Lower lobe of right lung (tissue), 2 donors: ENCODE measurements at places on chromosomes 2 and 18. TPM values are rescaled to one million over a fixed set of nuclear protein-coding genes. Genes with fewer than 3 reads are reported as not detected.

Gene KCNK3
- 26.8 TPM for total RNA-seq

Gene ADAM17
- 76.9 TPM for total RNA-seq

Gene UPP2
- not detected for total RNA-seq

DNA sequence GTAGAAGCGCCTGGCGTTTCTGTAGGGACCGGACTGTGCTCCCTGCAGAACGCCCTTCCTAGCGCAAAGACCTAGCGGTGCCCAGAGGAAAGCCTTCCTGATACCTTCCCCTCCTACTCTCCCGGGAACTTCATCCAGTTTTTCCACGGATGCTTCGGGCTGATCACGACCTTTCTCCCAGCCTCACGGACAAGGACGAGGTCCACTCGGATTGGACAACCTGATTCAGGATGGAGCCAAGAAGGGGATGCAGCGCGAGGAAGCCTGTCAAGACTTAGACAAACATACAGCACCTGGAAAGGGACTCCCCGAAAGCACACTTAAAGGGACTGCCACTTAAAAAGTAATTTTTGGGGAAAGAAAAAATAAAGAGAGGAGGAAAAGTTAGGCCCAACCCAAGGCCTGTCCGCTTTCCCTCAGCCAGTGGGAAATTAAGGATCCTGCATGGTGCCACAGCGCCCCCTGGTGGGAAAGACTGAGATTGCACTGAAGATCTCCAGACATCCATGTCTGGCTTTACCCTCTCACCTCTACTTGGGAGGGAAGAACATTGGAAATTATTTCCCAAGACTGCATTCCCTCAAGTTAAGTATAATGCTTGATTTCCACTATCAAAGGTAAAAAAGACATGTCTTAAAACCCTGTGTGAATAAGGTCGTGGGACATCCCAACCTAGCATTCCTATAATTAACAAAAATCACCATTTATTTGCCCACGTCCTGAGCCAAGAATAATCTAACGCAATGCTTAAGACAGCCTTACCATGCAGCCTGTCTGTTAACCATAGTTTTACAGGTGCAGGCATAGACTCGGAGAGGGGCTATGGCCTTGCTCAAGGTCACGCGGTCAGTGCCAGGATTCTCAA lies 13.4 kb upstream of the COPS8 start:
- no peaks in the 10 kb centered on the region for H3K36me3 ChIP-seq
- no peak overlapping the region for H3K4me3 ChIP-seq
- no peak overlapping the region for H3K27ac ChIP-seq
- peak; percentile 81 for DNase-seq

DNA sequence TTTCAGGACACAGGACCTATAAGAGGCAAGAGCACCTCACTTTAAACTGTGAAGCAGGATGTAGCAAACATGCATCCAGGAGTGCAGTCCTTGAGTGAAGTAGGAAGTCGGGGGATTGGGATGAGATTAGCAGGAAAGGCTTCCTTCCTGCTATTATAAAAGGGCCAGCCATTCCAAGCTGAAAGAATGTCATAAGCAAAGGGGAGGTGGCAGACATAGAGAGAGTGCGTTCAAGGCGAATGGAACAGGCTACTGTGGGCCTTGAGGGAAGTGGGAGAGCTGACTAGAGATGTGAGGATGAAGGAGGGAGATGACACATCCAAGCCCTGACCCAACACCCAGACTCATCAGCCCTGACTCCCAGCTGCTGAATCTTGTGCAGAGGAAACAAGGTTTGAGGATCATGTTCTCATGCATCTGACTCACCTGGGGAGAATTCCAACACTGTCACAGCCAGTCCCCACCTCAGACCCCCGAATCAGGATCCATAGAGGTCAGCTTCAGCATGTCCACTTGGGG lies 63.9 kb downstream of the GYPC start:
- DNase-seq, result no peak
- no peaks in the 10 kb centered on the region for H3K27me3 ChIP-seq
- H3K4me3 ChIP-seq, result no peak overlapping the region
- peaks cover 15% of the 10 kb centered on the region for H3K4me1 ChIP-seq

DNA sequence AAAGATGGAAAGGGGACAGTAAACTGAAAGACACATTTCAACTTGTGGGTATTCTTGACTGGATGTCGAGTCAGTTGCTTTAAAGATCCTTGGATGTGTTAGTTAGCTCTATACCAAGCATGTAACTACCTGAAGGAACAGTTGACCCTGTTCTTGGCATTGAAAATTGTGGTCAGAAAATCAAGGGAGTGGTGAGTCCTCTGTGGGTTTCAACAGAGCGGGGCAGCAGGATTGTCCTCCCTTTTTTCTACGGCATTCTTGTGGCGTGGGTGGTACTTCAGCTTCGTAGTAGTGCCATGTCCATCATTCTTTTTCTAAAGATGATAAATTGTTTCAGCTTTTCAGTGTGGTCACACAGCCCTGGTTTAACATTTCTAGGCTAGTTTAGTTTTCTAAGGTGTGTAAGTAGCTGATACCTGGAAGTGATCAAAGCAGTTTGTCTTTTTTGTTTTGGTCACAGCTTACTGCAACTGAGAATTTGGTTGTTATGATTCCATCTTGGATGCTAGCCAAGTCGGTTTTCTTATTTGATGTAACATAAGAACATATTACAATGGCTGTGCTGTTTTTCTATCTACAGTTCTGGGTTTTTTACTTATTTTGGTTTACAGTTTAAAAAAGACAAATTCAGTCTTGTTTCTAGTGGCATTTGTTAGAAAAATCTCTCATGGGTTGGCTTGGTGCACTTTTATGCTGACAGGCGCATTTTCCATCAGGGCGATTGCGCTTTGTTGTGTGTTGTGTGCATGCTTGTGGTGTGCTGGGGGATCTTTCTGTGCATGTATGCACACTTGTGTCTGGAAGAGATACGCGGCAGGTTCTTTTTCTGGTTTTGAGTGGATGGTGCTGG lies 84.7 kb downstream of the ZNF407 start:
- no peaks in the 10 kb centered on the region for H3K4me1 ChIP-seq
- DNase-seq, result no peak
- H3K4me3 ChIP-seq, result no peak overlapping the region
- no peaks in the 10 kb centered on the region for H3K36me3 ChIP-seq

GRCh38 chr18:79239631-79240030 lies 156.1 kb upstream of the NFATC1 start:
- no peaks in the 10 kb centered on the region for H3K36me3 ChIP-seq
- no peak overlapping the region for H3K4me3 ChIP-seq
- no peaks in the 10 kb centered on the region for H3K27me3 ChIP-seq
- H3K27ac ChIP-seq, result no peak overlapping the region
- no peaks in the 10 kb centered on the region for H3K4me1 ChIP-seq

- H3K4me1 ChIP-seq, result no peaks in the 10 kb centered on the region
- no peak overlapping the region for H3K4me3 ChIP-seq
- no peaks in the 10 kb centered on the region for H3K36me3 ChIP-seq
- peaks cover 4% of the 10 kb centered on the region for H3K27me3 ChIP-seq
- no peak for DNase-seq
These were observed 72.6 kb downstream of the SLC66A2 start for GRCh38 chr18:79878741-79879378.

- H3K27ac ChIP-seq, result no peak overlapping the region
- no peaks in the 10 kb centered on the region for H3K36me3 ChIP-seq
- H3K4me1 ChIP-seq, result no peaks in the 10 kb centered on the region
- no peak overlapping the region for H3K4me3 ChIP-seq
- DNase-seq, result no peak
These were observed 327.7 kb downstream of the TMX3 start for GRCh38 chr18:68387246-68387645.

DNA sequence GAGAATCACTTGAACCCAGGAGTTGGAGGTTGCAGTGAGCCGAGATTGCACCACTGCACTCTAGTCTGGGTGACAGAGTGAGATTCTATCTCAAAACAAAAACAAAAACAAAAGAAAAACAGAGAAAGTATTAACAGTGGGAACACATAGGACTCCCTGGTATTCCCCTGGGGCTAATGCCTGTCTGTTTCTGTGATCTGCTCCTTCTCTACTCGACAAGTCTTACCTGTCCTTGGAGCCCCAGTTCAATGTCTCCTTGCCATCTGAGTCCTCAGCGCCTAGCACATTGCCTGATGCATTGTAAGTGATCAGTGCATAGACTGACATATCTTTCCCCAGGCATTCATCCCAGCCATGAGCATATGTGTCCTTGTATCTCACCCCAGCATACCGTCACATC lies 85.8 kb downstream of the ASAP2 start:
- no peaks in the 10 kb centered on the region for H3K27me3 ChIP-seq
- H3K36me3 ChIP-seq, result no peaks in the 10 kb centered on the region
- no peak overlapping the region for H3K27ac ChIP-seq
- no peak overlapping the region for H3K4me3 ChIP-seq
- no peak for DNase-seq
